ENCODE measurements at places on chromosomes 5 and 9.

- no peak for DNase-seq
Observed at GRCh38 chr5:72307573-72307967, 12.5 kb downstream of the MRPS27 start.

- no peak for DNase-seq
Observed at GRCh38 chr5:4977416-4978110, 162.6 kb upstream of the ADAMTS16 start.

- DNase-seq = no peak
Observed at GRCh38 chr5:148033134-148033533, 30.6 kb upstream of the SPINK5 start.

GRCh38 chr5:72383726-72384125 lies 63.6 kb downstream of the PTCD2 start:
- no peak for DNase-seq

Measured in head of caudate nucleus (tissue), 42 donors.